ENCODE measurements at places on chromosomes 11 and 22.

DNA sequence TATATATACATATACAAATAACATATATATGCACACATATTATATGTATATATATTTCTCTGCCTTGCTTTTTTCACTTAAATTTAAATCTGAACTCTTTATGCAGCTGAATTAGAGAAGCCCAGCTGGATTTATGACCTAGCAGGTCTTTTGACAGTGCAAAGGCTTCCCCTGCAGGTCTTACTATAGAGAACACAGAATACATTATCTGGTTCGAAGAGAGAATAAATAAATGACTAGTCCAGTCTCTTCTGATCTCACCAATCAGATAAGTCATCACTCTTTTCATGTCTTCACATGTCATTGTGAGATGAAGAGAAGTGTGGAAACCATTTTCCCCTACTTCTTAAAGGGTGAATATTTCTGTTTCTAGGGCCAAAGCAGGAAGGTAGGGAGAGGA is 58.2 kb downstream of the OR10A6 start:
- DNase-seq = no peak

GRCh38 chr11:112797648-112798293 is 163.4 kb upstream of the NCAM1 start:
- no peak for DNase-seq

DNA sequence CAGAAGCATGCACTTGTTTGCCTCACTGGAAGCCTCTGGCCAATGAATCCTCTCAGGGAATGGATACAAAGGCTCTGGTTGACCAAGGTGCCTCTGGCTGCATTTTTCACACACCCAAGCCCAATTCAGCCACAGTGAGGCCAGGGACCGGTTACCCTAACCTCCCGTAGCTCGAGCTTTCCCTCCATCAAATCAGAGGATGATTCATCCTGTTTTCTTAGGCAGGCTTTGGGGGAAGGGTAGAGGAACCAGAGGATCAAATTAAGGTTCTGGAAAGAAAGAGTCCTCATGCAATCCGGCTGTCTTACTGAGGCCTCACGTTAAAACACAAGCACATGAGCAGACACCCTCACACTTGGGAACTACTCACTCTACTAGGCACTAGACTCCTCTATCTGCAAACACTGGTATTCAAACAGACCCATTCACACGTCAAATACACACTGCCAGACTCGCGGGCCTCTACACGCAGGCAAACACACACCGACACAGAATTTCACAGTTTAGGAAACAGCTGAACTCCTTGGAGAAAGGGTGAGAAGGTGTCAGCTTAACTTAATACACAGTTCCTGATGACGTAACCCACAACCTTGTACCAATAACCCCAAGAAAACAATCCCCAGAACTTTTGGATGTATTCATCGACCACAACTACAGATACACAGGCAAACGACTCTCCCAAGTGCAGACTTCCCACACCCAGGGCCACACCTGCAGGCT is 12.4 kb downstream of the NRXN2 start:
- DNase-seq = no peak

DNA sequence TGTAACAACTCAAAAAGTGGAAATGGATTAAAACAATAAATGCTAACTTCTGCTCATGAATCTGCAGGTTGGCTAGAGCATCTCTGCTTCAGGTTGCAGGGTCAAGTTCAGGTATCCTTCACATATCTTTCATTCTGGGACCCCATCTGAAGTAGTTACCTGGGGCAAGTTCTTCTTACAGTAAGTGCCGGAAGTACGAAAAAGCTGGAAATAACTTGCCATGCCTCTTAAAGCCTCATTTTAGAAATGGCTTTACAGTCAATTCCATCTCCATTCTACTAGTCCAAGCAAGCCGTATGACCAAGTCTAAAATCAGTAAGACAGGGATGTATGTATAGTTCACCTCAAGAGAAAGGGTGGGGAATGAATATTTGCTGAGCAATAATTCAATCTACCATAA is 93.7 kb downstream of the FCHSD2 start:
- no peak for DNase-seq

GRCh38 chr11:129277198-129277843 is 85.2 kb upstream of the ARHGAP32 start:
- no peak for DNase-seq

GRCh38 chr22:36194385-36194784 is 7.2 kb downstream of the APOL4 start:
- no peak for DNase-seq
